ENCODE measurements at places on chromosomes 12 and 14.
A peak's percentile ranks its signal among the peaks of the same experiment; 100 is the strongest.

- DNase-seq, result peak; percentile 57
Measured at GRCh38 chr14:64673748-64674147, 30.5 kb upstream of the PLEKHG3 start.

DNA sequence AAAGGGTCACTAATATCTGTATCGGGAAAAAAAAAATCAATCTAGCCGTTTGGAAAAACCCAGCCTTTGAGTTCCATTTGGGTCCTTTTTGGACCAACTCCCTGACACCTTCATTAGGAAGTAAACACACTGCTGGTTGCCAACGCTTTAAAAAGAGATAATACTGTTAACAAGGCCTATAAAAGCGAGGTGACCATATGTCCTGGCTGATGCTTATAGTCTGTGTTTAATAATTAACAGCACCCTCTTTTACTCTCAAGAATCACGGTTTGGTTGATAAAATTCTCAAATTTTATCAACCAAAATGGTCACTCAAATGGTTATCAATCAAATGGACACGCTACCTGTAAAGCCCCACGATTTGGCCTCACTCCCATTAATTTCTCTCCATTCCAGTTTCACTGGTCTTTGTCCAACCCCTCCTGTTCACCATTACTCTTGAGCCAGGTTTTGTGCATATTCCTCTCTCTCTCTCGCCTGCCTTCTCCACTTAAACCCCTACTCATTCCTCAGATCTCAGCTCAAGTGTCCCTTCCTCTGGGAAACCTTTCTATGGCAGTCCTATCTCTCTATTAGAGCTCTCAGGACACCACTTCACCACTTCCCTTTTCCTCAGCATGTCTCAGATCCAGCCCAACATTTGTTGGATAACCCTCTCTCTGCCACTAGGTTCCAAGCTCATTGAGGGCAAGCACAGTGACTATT, 9.5 kb downstream of the BTG1 start:
- DNase-seq, result no peak

DNA sequence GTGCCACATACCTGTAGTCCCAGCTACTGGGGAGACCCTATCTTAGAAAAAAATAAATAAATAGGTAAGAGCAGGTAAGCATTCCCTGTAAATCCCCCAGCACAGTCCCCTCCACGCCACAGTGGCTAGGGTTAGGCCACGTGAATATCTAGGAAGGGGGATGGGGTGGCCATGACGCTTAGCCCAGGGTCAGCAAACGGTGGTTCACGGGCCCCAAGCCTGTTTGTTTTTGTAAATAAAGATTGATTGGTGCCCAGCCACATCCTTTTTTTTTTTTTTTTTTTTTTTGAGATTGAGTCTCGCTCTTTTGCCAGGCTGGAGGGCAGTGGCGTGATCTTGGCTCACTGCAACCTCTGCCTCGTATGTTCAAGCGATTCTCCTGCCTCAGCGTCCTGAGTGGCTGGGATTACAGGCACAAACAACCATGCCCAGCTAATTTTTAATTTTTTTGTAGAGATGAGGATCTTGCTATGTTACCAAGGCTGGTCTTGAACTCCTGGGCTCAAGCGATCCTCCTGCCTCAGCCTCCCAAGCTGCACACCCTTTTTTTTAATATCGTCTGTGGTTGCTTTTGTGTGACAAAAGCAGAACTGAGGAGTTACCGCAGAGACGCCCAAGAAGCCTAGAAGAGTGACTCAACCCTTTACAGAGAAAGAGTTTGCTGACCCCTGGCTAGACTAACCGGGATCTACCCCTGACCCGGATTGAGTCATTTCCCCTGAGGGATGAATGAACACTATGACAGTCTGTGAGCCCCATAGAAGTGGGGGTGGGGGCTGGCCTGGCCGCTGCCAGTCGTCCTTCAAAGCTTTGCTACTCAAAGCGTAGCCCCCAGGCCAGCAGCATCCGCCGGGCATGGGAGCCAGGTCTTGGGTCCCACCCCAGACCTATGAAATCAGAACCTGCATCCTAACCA, 113.7 kb upstream of the NCOR2 start:
- DNase-seq, result peak; percentile 66

- DNase-seq, result no peak
Measured at GRCh38 chr12:6736754-6737153, 12.9 kb downstream of the COPS7A start.

DNA sequence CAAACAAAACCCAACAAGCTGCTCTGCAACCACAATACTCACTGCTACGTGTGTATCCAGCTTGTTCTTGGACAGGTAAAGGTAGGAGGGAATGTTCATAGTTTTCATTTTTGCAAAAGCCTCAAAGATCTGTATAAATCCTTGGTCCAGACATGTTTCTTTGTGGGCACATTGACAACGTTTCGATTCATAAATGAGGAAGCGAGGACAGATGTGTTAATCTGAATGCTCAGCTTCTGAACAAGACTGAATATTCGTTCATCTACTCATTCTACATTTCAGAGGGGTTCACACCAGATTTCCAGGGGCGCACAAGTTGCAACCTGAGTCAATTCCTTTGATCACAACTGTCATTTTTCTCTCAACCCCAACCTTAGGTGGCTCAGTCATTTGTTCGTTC, 134.4 kb downstream of the LLPH start:
- no peak for DNase-seq

GRCh38 chr14:41280745-41281144, 325.9 kb upstream of the LRFN5 start:
- no peak for DNase-seq

DNA sequence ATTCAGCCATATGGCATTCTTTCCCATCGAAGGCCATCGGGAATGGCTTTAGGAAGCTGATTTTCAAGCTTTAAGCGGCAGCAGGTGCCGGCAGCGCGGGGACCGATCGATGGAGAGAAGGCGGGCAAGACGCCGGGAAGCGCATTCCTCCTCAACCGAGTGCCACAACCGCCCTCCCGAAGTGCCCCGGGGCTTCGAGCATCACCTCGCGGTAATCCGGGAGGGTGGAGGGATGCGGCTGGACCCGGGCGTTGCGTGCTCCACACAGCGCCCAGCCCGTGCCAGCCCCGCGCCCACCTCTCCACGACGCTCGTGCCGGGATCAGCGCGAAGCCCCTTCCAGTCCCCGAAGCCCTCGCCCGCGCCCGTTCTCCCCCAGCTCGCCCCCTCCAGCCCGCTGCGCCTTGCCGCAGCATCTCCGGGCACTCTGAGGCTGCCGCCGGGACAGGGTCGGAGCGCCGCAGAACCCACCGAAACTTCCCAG, 3.2 kb downstream of the USP44 start:
- no peak for DNase-seq

DNA sequence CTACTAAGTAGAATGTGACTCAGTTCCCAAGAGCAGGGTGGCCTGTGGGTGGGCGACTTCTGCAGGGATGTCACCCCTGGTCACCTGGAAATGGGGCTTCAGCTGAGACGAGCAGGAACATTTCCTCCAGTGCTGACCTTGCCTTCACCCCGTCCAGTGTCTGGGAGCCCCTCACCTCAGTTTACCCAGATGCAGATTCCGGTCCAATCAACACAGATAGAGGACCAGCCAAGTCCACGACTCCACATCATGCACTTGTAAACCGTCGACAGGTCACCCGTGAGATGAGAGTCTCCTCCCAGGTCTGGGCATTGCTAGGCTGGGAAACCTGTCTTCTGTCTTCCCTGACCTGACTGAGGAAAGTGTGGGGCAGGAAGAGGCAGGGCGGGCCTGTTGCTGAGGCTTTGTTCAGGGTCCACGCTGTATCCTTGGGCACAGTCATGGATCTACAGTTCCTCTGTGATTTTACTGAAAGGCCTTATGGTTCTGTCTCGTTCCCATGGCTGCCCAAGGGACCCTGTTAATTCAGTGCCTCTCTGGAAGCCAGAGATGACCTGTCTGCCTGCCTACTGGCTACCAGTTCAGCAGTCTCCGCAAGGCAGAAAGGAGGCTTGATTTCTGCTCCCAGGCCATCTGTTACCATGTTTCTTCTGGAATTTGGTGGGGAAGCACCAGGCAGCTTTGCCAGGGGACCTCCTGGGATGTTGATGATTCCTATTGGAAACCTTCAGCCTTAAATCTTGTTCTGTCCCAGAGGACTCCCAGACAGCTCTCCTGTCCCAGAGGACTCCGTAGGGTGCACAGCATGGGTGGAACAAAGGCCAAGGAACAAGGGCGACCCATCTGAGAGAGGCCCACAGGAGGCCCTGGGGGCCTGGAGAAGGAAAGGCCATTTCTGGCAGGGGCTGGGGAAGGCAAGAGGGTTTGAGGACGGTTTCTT, 288.5 kb upstream of the RTL1 start:
- DNase-seq, result no peak

Data from RCC 7860 (cell line).